Activated CD4-positive, alpha-beta T cell treated with anti-CD3 and anti-CD28 coated beads for 24 hours (primary cell): ENCODE measurements at places on chromosomes 2 and 18.
A peak's percentile ranks its signal among the peaks of the same experiment; 100 is the strongest.

DNA sequence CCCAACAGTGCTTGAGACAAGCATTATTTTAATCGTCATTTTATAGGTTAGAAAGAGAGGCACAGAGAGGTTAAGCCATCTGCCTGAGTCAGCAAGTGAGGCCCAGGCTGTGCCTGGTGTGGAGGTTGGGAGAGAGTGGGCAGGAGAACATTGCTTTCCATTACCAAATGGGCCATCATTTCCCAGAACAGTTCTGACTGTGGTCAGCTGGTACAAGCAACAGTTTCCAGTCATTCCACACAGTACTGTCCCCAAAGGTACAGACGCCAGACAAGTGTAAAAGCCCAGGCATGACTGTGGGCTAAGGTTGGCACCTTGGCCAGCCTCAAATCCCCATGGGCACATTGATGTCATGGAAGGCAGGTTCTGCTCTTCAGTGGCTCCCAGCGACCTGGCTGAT, 98.2 kb upstream of the LCLAT1 start:
- no peak for DNase-seq

- DNase-seq = no peak
These were observed 48.4 kb upstream of the TNP1 start for GRCh38 chr2:216908300-216908699.

DNA sequence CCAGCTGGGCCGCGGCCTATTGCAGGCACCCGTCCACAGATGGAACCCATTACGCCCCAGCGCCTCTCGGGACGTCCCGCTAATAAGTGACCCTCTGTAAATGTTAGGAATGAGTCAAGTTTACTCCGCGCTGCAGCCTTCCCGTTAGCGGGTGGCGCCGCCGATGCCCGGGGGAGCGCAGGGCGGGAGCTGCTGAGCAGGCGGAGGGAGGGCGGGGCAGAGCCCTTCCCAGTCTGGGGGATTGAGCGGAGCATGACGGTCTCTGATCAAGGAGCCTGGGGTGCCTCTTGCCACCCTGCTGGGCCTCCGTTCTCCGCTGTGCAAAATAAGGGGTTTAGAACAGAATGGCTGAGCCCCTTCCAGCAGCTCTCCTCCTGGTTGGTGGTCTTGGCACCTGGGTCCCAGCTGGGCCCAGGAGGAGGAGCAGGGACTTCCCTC, 10.5 kb downstream of the CROCC2 start:
- no peak for DNase-seq

DNA sequence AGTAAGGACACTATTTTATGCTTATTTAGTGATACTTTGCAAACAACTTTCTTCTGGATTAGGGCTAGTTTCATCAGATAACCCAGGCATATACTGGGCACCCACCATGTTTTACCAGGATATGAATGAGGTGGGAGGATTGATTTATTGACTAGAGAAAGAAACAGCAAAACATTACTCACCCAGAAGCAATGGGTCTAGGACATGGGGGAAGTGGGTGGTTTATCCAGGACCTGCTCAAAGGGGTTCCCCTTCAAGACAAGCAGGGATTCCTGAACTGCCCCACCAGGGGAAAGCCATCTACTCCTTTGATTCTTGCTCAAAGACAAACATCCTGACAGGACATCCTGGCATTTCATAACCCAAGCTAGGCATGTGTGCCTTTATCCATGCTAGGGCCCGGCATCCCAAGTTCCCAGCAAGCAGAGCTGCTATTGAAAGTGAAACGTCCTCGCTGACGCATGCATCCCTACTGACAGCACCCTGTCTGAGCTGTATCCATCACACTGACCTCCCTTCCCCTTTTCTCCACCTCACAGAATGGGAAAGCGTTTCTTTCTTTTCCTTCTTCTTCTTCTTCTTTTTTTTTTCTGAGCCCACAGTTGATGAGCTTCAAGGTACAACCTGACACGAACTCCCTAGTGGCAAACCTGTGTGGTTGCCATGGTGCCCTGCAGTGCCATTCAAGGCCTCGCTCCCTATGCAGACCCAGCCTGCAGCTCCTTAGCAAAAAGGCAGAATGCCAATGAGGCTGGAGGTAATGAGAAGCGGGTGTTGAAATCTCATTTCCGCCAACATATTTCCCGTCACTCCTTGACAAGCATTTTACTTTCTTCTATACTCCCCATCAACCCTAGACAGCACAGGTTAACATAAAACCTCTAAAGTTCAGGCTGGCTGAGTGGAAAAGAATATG, 70.5 kb downstream of the CLHC1 start:
- no peak for DNase-seq

DNA sequence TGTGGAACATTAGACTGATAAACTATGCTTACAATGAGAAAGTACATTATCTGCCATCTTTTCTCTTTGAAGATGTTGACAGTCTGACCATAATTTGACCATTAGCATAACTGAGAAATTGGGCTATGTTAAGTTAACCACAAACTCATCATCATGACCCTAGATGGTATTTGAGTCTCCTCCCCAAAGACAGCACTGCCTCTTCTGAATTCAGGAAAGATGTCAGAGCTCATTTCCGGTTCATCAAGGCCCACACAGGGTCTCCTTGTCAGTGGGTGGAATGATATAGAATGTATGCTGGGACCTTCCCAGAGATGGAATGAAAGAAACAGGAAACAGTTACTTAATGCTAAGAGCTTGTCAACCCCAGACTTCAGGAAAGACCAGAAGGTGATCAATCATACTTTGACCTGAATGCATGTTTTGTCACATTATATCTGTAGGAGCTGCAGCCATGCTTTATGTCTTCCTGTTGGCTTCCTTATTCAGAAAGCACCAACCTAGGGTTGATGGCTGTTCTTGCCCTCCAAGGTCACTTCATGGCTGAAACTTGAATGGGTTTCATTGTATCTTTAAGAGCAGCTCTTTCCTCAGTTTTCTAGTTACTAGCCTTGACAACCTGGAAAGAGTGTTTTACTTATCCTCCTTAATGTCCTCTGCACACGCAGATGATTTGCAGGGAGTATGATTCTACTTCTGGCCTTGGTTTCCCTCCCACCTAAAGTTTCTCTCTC, 99.1 kb upstream of the NEUROD1 start:
- no peak for DNase-seq

GRCh38 chr2:29562319-29562718, 359.1 kb downstream of the ALK start:
- DNase-seq = no peak

DNA sequence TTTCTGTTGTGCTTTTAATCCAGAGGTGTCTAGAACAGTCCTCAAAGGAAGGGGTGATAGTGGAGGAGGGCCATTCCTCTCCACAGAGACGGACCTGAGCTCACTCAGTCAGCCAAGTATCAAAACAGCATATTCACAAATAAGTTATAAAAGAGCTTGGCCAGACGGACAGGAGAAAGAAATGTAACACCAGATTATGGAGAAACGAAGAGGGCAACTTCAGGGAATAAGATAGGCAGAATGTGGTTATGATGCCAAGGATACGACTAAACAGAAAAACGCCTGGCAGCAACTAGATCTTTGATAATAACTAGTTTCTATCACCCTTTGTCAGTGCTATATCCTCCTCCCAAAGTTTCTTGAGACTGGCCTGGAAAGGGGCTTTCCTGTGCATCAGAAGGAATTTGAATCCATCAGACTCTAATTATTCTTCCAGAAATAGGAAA, 42.5 kb downstream of the MAP4K3 start:
- DNase-seq = no peak

DNA sequence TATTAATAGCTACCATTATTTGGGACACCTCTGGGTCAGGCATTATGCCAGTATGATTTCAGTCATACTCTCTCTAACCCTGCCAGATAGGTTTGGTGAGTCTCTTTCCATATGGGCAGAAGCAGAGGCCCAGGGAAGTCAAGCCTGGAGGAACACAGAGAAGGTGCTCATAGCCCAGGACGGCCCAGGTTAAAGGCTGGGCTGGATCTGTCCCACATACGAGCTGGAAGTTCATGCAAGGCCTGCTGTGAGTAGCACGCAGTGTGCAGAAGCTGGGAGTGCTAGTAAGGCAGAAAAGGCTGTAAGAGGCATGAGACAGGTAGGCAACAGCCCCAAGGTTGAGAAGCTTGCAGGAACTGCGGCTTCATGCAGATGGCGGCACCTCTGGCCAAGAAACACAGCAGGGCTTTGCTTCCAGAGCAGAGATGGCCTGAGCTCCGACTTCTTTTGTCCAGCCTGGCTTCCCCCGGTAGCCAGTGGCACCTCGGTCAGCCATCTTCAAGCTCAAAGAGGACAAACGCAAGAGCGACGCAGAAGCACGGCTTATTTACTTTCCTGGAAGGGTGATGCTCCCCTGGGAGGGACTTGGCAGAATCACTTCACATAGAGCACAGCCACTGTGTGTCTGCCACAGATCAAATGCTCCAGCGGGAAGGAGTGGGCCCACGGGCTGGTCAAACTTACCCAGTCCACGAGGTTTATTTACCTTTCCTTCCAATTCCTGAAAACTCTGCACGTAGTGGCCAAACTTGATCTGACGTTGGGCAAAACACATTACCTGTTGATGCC, 58.5 kb upstream of the MAP4K4 start:
- no peak for DNase-seq

DNA sequence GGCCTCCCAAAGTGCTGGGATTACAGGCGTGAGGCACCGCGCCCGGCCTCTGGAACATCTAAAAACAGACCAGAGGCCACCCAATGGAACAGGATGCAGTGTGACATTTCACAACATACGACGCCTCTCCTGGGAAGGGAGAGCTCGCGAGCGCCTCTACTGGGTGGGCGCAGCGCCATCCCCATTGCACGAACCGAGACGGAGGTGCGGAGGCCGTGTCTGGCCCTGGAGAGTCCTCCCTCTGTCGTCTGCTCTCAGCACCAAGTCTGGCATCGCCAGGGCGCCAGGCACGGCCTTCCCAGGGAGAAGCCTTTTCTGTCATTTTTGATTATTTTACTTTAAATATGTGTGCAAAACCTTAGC, 9.4 kb upstream of the GBX2 start:
- DNase-seq = peak; percentile 31

GRCh38 chr2:19802086-19802841, 99.5 kb downstream of the TTC32 start:
- no peak for DNase-seq

DNA sequence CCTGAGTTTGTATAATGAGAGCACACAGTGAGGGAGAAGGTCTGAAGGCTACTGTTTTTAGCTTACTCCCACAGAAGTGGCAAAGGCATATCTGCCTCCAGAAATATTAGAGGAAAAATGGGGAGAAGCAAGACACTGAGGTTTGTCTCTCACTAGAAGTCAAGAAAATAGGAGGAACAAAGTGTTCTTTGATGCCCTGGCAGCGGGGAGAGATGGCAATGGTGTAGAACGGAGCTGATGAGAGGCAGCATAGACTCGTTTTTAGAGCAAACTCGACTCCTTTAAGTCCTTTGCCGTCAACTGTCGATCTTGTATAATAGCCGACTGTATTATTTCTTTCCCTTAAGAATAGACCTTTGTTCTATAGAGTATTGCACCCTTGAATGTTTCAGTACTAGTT, 73.8 kb downstream of the ANKRD44 start:
- no peak for DNase-seq

DNA sequence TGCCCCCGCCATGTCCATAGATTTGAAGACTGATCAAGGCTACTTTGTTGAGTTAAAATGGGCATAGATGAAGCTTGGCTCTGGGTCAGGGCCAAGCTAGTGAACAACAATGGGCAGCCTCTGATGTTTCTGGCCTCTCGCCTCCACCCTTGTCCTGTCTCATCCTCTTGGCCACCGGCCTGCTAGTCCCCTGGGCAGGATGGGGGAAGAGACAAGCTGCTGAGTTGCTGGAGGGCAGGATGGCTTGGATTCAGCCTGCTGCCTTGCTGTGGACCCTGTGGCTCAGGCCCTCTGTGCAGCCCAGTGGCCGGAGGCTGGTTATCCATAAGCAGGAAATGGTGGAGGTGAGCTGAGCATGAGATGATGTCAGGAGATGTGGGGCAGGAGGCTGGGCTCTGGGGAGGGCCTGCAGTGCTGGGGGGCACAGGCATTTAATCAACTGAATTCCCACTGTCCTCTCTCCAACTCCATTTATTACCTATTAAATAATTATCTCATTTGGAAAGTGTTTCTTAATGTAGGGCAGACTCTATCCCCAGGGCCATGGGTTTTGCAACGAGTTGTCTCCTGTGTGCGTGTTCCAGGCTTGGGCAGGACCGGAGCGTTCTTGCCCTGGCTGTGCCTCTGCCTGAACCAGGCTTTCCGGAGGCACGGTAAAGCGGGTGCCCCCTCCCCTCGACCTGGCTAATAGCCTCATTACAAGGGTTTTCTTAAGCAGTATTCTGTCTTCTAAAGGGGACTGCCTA, 122.9 kb downstream of the GLI2 start:
- no peak for DNase-seq

- DNase-seq = no peak
These were observed 83.5 kb upstream of the DTNA start for GRCh38 chr18:34626404-34627136.

DNA sequence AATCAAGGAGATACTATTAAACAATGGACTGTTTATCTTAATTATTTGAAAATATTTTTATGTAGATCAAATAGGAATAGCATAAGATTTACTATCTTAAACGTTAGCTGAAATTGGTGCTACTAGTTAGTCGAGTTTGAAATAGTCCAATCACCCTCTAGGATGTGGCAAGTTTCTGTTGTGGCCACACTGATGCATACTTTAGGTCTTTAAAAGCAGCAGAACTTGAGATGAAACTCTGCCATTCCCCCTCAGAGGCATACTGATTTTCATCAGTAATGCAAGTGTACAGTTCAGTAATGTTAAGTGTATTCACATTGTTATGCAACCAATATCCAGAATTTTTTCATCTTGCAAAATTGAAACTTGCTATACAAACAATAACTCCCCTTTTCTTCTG, 151.8 kb downstream of the SLC4A10 start:
- no peak for DNase-seq

DNA sequence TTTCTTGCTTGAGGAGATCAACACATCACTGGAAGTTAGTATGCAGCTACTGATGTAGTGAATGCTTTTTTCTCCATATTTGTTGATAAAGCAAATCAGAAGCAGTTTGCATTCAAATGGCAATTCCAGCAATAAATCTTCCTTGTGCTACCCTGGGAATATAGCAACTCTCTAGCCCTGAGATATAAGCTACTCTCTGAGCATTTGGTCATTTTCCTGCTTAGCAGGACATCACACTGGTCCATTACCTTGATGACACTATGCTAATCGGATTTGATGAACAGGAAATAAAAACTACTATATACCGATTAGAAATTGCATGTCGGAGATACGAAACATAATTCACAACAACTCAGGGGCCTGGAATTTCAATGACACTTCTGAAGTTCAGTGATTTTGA, 152.7 kb downstream of the CBLN2 start:
- no peak for DNase-seq
